Activated gamma-delta T cell treated with Interleukin-2 at 50 U/mL for 16 hours (primary cell): ENCODE measurements at places on chromosomes 11 and 22.

DNA sequence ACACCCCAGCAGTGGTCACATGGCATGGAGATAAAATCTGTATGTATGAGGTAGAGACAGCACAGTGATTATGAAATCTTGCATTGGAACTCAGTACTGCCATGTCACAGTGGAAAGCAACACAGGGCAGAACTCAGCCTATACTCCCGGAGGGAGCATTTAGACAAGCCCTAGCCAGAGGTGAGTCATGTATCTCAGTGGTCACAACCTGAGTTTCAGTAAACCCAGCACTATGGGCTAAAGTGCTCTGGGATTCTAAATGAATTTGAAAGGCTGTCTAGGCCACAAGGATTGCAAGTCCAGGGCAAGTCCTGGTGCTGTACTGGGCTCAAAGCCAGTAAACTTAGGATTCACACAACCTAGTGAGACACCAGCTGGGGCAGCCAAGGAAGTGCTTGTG is 1717.1 kb upstream of the RAG2 start:
- no peak for DNase-seq

DNA sequence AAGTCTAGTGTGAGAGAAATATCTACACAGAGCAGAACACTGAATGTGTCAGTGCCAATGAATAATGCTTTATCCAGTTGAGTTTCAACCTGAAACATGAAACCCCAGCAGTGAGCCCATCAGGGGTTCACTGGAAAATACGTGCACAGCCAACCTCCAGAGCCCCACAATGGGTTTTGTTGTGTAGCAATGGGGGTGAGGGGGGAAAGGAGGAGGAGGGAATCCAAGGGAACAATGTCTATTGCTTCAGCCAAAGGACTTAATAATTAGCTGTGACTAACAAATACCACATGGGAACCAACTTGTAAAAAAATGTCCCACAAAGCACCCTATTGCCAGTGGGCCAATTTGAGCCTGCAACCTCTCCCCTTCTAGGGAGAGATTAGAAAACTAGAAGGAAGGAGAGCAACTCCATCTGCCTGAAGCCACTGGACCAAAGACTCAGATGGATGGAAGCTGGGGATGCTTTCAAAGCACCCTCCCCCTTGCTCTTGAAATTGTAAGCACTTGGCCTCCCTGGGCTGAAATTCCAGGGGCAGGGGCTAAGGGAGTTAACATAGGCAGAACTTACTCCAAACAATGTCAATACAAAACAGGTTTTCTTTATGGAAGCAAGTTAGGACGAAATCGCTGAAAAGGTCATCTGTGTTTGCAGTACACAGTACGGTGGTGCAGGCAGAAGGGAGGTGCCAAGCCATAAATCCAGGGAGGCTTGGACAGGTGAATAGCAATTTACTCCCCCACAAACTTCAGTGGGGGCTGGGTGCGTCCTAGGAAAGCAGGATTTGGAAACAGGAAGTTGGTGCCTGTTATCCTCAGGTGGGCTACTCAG is 99.8 kb downstream of the ARL14EP start:
- DNase-seq: no peak

- DNase-seq: no peak
Observed at GRCh38 chr11:69450064-69450856, 31.2 kb upstream of the LINC01488 start.

DNA sequence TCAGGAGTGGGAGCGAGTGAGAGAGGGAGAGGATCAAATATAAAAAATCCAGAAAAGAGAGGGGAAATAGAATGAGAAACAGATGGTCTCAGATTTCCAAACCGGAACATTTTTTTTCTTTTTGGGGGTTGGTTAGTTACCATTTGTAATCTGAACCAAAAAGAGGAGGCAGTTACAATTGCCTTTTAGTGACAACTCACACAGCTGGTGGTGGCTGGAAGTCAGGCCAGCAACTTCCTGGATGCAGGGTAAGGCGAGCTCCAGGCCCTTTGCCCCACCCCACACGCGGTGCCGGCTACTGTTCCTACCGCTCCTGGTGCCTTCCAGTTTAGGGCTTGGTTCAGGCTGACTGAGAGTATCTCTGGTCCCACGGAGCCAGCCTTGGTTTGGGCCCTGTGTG is 21.0 kb upstream of the UBASH3B start:
- DNase-seq: no peak

DNA sequence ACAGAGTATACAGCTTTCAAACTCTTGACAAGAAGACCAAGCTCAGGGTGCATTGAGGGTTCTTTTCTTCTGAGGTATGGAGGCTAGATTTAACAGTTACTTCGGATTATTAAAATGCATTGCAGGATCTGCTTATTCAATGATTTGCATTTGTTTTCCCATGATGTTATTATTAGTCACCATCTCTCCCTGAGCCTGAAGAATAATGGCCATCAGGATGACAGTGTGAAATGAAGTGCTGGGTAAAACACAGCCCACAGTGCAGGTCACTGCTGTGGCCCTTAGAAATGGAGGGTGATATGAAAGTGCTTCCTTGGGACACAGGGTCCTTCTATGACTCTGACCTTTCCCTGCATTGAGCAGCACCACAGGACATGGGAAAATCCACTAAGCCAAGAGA is 40.0 kb downstream of the TECTA start:
- DNase-seq: no peak

DNA sequence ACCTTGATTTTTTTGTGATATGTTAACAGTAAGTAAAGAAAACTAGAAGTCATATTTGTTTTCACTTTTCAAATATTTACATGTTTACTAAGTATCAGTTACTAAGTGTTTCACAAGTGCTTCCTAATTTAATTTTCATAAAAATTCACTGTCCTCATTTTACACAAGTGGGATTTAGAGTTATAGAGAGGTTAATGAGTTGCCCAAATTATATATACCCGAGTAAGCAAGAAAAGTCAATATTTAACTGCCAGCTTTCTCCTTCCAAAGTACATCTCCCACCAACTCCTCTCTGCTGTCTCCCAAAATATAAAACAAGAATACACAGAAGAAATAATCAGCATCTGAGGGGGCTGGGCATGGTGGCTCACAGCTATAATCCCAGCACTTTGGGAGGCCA is 896.7 kb upstream of the ANO3 start:
- no peak for DNase-seq

GRCh38 chr11:76891793-76892192 is 31.1 kb downstream of the ACER3 start:
- DNase-seq: no peak

GRCh38 chr11:123107945-123108495 is 46.1 kb upstream of the HSPA8 start:
- DNase-seq: no peak

DNA sequence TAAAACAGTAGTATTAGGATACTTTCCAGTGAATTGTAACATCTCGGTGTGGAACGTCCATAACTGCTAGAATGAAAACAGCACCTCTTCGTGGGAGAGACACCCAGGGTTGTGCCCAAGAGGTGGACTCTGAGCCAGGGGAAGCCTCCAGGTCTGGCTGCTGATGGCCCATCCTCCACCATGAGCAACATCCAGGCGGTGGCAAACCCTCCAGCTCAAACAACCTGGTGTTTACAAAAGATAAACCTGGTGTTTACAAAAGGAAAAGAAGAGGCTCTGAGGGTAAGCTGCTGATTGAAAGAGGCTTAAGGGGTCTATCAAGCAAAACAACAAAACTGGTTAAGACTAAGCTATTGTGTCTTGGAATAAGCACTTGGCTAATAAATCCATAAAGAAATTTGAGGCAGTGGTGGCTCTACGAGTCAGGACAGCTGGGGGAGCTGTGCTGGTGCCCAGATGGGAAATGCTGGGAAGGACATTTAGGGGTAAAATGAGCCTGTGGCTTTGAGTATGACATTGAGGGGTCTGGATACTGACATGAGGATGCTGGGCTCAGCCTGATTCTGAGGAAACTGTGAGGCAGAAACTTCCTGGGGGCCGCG is 909.0 kb downstream of the BRD1 start:
- no peak for DNase-seq

- DNase-seq: peak; percentile 81
Observed at GRCh38 chr22:37457093-37457893, 28.9 kb downstream of the MFNG start.
